Upper lobe of right lung (tissue), 1 donor: ENCODE measurements at places on chromosomes 16 and 17. TPM values are rescaled to one million over a fixed set of nuclear protein-coding genes. Genes with fewer than 3 reads are reported as not detected.

The C17orf67 gene
- 3.8 TPM for total RNA-seq

The OR4D1 gene
- not detected for total RNA-seq

The GUCY2D gene
- 2.6 TPM for total RNA-seq

The ST6GALNAC2 gene
- total RNA-seq = 24.5 TPM

DNA sequence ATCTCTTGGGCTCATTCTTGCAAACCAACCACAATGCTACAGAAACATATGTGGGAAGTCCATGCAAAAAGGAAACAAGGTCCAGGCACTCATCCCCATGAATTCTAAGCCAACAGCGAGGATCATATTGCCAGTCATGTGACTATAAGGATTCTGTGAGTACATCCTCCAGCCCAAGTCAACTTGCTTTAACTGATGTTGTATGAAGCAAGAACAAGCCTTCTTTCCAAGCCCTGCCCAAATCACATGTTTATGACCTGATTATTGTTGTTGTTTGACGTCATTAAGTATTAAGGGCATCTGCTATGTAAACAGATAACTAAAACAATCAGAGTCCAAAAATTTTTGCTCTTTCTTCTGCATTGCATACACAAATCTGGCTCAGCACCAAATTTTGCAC is 78.2 kb upstream of the MON1B start:
- no peak for DNase-seq

DNA sequence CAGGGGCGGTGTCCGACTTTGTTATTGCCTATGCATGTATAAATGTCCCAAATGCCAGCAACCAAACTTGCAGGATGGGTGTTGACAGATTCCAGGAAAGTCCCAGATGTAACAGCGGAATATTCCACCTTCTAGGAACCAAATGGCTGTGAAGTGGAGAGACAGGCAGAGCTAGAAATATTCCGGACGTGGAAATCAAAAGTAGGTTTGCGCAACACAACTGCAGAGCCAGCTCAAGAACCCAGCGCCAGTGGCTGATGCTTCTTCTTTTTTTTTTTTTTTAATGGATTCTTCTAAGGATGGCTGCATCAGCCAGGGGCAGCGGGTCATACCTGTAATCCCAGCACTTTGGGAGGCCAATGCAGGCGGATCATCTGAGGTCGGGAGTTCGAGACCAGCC is 601.7 kb downstream of the MAF start:
- DNase-seq = no peak
